COR-L47 (cell line): ENCODE measurements at places on chromosomes 2 and 18.

- no peak for DNase-seq
These were observed 126.0 kb downstream of the ZNF532 start for GRCh38 chr18:58990720-58991119.

GRCh38 chr18:78915446-78916008 lies 64.1 kb upstream of the SALL3 start:
- no peak for DNase-seq

DNA sequence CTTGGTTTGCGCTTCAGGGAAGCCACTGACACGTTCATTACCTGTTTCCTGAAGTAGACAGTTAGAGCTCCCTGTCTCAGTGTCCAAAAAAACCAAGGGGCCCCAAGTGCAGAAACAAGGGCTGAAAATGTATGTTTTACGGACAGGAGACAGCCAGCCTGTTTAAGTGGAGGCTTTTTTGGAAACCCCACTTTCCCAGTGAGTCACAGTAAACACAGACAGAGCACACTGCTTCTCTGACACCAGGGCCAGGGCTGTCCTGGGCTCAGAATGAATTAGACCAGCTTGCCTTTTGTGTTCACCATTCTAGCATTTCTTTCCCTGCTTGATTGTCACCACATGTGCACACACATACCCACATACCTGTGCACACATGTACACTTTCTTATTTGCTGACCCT lies 128.6 kb downstream of the SH3RF3 start:
- DNase-seq = no peak

GRCh38 chr2:98329549-98329948 lies 16.7 kb upstream of the CNGA3 start:
- DNase-seq = no peak

GRCh38 chr2:127201452-127201851 lies 18.6 kb downstream of the CYP27C1 start:
- DNase-seq = no peak

DNA sequence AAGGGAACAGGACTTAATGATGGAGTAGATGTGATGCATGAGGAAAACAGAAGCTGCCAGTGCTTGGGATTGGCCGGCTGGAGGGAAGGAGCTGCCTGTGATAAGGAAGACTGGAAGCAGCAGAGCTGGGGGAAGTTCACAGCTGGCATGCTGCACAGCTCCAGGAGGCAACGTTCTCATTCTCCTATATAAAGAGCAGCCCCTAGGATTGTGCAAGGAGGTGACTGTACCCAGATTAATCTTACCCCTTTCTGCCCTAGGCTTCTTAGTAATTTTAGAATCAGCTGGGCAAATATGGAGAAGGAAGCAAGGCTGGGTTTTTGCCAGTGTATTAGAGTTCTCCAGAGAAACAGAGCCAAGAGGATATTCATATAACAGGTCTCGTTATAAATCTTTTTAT lies 155.8 kb downstream of the ALPK2 start:
- no peak for DNase-seq

DNA sequence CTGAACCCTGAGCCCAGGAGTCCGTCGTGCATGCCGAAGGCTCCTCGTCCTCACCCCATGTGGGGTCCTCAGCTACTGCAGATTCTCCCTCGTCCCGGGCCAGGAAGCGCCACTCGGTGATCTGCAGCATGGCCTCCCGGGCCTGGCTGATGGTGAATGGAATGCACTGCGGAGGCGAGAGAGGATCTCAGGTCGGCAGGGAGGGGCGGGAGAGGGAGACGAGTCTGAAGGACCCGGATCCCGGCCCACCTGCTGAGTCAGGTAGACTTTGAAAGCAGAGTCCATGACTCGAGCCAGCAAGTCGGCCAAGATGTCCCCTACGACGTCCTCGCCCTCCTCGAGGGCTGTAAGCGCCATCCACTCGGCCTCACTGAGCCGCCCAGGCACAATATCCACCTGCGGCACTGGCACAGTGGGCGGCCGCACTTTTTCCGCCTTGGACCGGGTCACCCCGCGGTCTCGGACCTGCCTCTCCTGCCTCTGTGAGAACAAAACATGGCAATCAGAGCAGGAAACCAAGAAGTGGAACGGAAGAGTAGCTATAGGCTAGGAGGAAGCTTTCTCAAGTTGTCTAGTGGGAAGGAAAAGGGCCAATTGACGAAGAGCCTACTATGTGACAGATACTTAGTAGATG lies 5.5 kb downstream of the C2orf81 start:
- no peak for DNase-seq

DNA sequence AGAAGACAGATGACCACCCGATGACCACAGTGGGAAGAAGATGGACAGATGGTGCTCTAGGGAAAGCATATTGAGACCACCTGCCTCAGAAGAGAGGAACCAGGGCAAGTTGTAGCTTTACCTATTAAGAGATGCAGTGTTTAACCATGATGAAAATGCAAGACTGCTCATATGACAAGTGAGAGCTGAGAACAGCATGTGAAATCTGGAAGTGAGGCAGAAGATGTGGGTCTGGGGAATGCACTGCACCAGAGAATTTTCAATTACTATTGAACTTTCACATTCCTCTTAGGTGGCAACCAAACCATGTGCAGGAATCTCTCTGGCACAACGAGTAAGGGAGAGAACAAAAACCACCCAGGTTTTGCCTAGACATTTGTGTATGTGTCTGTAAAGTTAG lies 184.8 kb upstream of the CRIM1 start:
- DNase-seq = no peak

- no peak for DNase-seq
These were observed at the start of gene MXD1 for GRCh38 chr2:69914950-69915945. TSS of gene MXD1 (plus strand) at chr2:69915109. CDS start at chr2:69915331, 222 bp downstream.

- DNase-seq = no peak
These were observed 51.6 kb upstream of the ATP8B1 start for GRCh38 chr18:57854726-57855125.

DNA sequence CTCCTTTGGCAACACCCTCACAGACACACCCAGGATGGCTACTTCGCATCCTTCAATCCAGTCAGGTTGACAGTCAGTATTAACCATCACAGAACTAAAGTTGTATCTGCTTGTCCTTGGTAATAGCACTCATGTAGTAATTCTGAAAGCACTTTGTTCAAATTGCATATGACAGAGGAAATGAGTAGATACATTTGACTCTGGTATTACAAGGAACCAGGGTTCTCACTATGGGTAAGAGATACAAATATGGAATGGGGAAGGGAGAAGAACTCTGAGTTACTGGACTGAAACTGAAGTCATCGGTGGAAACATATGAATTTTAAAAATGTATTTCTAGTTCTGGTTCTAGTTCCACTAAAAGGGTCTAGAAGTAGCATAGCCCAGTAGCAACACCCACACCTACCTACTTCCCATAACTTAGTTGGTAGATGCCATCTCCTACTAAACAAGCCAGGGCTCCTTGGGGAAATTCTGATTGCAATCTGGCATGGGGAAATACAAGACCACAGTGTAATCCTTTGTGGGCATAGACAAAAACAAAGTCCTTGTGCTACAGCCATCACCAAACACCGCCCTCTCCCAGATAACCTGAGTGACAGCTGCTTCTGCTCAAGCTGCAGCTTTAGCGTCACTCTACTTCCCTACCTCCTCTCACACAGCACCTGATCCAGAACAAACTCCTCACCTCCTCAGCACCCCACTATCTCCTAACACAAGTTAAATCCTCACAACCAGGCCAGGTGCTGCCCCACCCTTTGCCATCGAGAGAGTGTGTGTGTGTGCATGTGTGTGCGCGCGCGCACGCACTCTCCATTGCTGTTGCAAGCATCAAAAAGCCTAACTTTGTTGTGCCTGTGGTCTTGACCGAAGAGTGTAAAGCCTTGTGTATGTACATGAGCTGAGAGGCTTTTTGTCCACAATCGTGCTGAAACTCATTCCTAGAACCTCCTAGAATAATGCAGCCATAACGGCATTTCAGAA lies 31.4 kb upstream of the CD226 start:
- DNase-seq = no peak

DNA sequence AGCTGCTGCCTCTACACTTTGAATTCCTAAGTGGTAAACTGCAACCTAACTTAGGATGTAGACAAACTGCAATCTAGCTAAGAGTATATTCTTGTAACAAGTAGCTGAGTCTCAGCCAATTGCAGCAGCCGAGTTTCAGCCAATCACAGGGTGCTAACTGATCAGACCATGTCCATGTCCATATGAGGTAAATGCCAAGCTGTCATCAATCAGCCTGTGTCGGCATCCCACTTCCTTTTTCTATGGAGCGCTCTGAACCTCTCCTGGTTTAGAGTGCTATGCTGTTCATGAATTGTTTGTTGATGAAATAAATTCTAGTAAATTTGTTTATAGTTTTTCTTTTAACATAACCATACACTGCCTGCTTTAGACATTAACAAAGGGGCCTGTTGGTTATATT lies 408.8 kb downstream of the NBAS start:
- no peak for DNase-seq

- no peak for DNase-seq
These were observed 129.8 kb downstream of the AFF3 start for GRCh38 chr2:100012561-100012960.

DNA sequence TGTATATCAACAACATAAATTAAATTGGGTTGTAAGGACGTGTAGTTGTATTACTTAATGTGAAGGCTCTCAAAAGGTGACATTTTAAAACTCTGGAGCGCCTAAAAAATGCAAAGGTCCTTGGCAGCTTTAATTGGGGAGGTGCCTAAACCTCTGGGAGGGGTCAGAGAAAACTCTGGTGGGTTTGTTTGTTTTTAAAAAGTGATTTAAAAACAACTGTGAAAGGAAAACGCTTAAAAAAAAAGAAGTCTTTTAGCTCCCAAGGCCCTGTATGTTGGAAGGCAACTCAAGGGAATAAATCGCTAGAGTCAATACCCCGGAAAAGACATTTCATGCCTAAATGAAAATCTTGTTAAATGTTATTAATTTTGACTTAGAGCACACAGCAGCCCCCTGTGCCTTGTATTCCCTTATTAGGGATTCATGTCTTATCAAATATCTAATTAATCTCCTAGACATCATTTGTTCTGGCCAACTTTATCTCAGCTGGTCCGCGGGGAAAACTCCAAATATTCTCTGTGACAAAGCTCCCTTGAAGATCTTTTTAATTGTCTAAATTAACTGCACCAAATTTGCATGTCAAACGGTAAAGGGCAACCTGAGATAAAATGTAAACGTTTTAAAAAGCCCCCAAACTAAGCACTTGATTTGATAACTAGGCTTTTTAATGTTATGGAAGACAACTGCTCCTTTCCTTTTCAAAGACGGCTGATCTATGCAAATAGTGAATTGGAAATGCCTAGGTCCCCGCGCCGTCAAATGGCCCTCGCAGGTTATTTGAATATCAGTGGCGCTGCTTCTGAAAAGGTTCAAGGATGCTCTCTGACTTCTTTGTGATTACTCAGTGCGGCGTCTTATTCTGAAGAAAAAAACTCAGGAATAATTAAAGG lies 4.2 kb downstream of the SP9 start:
- no peak for DNase-seq

DNA sequence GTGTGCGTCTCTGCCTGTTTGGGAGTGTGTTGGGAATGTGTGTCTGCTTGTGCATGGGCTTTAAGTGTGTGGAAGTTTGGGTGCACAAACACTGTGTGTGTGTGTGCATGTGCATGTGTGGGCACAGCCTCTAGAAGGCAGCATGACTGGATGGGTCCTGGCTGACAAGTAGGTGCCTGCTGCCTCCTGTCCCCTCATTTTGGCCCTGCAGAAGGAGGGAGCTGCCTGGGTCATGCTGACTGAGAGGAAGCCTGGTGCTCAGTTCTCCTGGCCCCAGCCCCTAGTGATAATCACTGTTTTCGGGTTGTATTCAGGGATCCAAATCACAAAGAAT lies 34.1 kb downstream of the GLI2 start:
- DNase-seq = no peak

GRCh38 chr2:221370076-221370856 lies 201.8 kb downstream of the EPHA4 start:
- DNase-seq = no peak

- no peak for DNase-seq
These were observed 1.9 kb upstream of the KLHL29 start for GRCh38 chr2:23383100-23383499.

DNA sequence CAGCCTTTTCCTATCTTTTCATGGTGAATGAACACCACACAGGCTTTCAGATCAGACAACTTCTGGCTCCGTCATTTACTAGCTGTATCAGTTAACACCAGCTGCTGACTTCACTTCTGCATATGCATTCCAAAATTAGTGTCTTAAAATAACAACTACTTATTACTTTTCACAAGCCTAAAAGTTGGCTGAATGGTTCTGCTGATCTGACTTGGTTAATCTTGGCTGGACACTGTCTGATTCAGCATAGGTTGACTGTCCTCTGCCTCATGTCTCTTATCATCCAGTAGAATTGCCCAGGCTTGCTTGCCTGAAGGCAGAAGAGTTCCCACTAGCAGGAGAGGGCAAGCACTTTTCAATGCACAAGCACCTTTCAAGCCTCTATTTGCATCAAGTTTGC lies 72.7 kb downstream of the MARCHF4 start:
- DNase-seq = no peak

GRCh38 chr2:1793001-1793867 lies 48.9 kb upstream of the PXDN start:
- no peak for DNase-seq

- no peak for DNase-seq
These were observed 870.0 kb upstream of the CHAC2 start for GRCh38 chr2:52897511-52898044.

GRCh38 chr2:230721712-230722111 lies 9.1 kb downstream of the CAB39 start:
- no peak for DNase-seq

GRCh38 chr2:203759690-203760365 lies 53.4 kb downstream of the CD28 start:
- no peak for DNase-seq

GRCh38 chr2:120391911-120392665 lies 46.2 kb downstream of the INHBB start:
- no peak for DNase-seq

GRCh38 chr2:28997847-28998735 lies 17.0 kb downstream of the TOGARAM2 start:
- DNase-seq = no peak

- DNase-seq = peak; percentile 39
These were observed 401.4 kb downstream of the NBAS start for GRCh38 chr2:15159751-15160177.

- DNase-seq = no peak
These were observed 252.0 kb downstream of the DYSF start for GRCh38 chr2:71705171-71705960.

GRCh38 chr2:96872591-96873349 lies 2.9 kb upstream of the SEMA4C start:
- DNase-seq = no peak

DNA sequence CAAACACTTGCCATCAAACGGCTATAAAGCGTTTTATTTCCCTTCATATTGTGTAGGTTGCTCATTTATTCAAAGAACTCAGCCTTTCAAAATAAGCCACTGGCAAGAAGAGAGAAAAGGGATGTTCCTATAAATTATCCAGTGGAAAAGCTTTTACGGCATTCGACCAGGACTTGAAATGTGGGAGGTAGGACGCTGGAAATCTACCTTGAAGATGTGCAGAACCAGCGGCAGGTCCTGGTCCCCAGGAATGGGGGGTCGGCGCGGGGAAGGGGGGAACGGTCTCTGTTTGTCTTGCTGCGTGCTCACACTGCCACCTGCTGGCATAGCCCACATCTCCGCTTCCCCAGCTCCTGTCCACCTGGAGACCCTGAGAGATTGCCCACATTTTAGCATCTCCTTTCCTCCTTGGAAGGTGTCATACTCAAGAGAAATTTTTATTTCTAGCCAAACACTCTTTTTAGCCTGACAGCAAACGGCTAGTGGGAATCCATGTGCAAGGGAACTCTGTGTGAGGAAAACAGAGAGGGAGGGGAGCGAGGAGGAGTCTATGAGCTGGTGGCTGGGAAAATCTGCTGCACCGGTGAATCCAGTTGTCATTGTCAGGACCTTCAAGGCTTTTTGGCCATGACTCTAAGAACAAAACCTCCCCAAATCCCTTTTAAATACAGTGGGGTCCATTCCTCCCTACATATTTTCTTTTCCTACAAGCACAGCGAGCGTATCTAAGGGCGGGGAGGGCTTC lies 349.0 kb upstream of the PKDCC start:
- DNase-seq = peak; percentile 7
